ENCODE measurements at places on chromosomes 13 and 19. TPM values are rescaled to one million over a fixed set of nuclear protein-coding genes. Genes with fewer than 3 reads are reported as not detected.

DNA sequence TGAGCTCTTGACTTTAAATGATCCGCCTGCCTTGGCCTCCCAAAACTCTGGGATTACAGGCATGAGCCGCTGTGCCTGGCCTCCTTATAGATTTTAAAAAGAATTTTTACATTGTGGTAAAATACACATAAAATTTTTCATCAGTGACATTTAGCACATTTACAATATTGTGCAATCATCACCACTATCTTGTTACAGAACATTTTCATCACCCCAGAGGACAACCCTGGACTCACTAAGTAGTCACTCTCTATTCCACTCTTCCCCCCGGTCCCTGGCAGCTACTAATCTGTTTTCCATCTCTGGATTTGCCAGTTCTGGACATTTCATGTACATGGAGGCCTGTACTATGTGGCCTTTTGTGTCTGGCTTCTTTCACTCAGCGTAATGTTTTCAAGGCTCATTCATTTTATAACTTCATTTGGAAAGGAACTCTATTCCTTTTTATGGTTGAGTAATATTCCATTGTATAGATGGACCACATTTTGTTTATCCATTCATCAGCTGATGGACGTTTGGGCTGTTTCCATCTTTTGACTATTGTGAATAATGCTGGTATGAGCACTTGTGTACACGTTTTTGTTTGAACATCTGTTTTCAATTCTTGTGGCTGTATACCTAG, 19.9 kb downstream of the MEGF8 start:
- no peak overlapping the region for H3K4me3 ChIP-seq
- no peak overlapping the region for H3K27ac ChIP-seq
- H3K4me1 ChIP-seq = no peaks in the 10 kb centered on the region
- no peaks in the 10 kb centered on the region for H3K36me3 ChIP-seq

GRCh38 chr19:50878851-50879250, 5.6 kb downstream of the KLK2 start:
- H3K27me3 ChIP-seq = peaks cover 7% of the 10 kb centered on the region
- no peak overlapping the region for H3K27ac ChIP-seq
- H3K36me3 ChIP-seq = no peaks in the 10 kb centered on the region
- no peak overlapping the region for H3K4me3 ChIP-seq

- no peaks in the 10 kb centered on the region for H3K4me1 ChIP-seq
- H3K27ac ChIP-seq = no peak overlapping the region
- no peak overlapping the region for H3K4me3 ChIP-seq
- no peaks in the 10 kb centered on the region for H3K36me3 ChIP-seq
Observed at GRCh38 chr13:26923824-26924605, 163.4 kb upstream of the GPR12 start.

DNA sequence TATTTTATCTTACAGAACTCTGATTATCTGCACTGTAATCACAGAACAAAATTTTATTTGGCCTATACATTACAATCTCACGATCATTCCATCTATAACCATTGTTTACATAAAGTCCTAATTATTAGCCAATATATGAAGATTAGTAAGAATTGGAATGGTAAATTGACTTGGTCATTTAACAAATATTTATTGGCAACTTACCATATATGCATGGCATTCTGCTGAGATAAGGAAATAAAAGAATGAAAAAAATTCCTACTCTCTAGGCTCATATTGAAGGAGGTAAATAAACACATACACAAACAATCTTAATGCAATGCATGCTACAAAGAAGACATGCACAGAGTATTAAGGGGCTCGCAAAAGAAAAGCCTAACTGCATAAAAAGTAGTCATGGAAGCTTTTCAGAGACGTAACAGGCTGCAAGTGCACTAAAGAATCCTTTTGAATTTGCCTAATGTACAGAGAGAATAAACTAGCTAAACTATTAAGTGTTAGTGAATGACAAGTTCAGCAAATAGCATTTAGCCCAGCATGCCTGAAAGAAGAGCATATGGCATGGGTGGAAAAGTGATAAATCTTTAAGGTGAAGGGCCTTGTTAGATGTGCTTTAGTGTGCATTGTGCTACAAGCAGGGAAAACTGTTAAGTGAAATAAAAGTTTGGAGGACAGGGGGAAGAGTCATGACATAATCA, 1131.1 kb downstream of the PCDH9 start:
- no peak overlapping the region for H3K27ac ChIP-seq
- no peak for DNase-seq
- H3K4me3 ChIP-seq = no peak overlapping the region
- H3K36me3 ChIP-seq = no peaks in the 10 kb centered on the region
- H3K4me1 ChIP-seq = no peaks in the 10 kb centered on the region

The PSG6 gene
- total RNA-seq = not detected
